ENCODE measurements at places on chromosomes 2 and 18.

- no peak for DNase-seq
Observed at GRCh38 chr2:102025016-102025501, 33.3 kb downstream of the IL1R2 start.

GRCh38 chr2:208491641-208492040 is 85.0 kb downstream of the PTH2R start:
- DNase-seq: no peak

GRCh38 chr18:36504928-36505327 is 207.4 kb downstream of the FHOD3 start:
- no peak for DNase-seq

DNA sequence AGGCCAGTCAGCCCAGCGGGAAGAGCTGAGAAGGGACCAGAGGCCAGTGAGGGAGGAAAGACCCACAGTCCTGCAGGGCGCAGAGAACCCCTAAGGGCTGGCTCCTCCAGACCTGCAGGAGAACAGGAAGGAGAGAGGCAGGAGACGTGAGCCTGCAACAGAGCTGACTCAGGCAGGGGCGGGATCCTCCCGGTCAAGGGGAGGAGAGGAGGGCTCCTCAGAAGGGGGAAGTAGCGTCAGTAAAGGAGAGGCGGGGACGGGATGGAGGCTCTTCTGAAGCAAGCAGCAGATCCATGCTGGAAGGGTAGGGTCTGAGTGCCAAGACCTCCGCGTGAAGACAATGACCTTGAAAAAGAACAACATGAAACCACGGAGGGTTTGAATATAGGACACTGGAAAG is 50.8 kb downstream of the TRABD2A start:
- no peak for DNase-seq

DNA sequence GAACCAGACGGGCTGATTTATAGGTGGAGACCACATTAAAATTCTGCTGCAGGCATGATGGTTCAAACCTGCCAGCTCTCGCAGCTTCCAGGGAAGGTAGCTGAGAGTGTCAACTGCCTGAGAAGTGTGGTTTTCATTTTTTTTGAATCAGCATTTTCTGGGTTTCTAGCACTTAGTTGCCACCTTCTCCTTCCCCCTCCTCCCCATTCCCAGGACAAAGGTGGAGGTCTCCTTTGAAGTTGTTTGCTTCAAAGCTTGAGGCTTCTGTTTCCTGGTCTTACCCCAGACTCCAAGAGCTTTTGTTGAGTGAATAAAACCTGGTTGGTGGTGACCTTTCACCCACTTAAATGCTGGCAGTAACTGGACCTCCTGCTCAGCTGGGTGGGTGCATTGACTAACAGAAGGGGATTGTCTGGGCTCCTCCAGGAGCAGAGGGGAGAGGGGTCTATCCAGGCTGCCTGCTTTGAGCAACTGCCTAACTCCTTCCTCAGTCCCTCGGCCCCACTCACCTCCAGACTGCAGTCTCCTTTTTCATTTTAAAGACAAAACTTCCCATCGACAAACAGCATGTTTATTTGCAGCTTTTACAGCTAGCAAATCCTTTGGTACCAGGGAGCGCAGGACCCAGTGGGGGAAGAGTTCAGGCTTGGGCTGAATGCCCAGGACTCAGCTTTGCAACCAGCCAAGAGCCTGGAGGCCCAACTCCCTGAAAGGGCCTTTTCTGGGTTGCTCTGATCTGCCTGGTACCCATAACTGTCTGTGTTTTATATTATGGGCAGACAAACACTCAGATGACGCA is 3.5 kb downstream of the RHOB start:
- no peak for DNase-seq

- no peak for DNase-seq
Observed at GRCh38 chr2:43798300-43798699, 24.5 kb downstream of the DYNC2LI1 start.

DNA sequence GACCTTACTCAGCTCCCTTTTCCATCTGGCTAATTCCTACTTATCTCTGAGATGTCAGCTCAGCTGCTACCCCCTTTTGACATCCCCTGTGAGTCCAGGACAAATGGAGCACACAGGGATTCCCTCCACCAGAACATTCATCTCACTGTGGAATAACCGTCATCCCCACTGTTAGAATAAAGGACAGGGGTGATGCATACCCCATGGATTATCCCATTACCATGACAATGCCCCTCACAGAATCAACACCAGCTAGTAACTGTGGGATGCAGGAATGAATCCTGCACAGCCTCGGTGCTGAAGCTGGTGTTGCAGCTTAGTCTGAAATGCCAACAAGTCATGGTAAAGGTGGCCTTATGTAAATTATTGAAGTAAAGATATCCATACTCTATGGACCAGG is 624.8 kb upstream of the RAB6C start:
- no peak for DNase-seq

- DNase-seq: no peak
Observed at GRCh38 chr2:239389414-239390329, 11.1 kb downstream of the HDAC4 start.

DNA sequence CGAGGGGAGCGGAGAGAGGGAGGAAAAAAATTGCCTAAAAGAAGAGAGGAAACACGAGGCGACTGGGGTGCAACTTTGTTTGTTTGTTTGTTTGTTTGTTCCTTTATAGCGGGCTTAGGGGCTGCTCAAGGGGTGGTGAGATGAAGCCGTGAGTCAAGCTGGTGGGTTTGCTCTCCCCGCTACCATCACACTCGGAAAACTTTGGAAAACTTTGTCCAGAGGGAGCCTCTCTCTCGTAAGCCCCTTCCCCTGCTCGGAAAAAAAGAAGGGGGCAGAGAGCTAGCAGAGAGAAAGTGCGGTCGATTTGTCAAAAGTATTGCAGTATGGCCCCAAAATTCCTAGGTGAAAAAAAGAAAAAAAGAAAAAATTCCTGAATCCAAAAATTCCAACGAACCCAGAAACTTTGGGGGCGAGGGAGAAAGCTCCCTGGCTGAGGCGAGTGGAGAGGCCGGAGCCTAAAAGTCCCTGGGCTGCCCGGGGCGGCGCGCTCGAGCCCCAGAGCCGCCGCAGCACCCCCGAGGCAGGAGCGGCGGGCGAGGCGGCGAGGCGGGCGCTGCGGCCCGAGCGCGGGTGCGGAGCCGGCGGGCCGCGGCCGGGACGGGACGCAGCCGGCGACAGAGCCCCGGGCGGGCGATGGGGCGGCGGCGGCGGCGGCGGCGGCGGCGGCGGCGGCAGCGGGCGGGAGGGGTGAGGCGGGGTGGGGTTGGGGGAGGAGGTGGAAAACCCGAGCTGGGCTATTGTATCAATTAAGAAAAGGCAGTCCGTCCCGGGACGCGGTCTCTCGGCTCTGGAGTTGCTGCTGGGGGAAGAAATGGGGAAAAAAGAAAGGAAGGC is 558 bp upstream of the CYP26B1 start:
- no peak for DNase-seq

- no peak for DNase-seq
Observed at GRCh38 chr2:19542796-19543662, 184.6 kb upstream of the OSR1 start.

DNA sequence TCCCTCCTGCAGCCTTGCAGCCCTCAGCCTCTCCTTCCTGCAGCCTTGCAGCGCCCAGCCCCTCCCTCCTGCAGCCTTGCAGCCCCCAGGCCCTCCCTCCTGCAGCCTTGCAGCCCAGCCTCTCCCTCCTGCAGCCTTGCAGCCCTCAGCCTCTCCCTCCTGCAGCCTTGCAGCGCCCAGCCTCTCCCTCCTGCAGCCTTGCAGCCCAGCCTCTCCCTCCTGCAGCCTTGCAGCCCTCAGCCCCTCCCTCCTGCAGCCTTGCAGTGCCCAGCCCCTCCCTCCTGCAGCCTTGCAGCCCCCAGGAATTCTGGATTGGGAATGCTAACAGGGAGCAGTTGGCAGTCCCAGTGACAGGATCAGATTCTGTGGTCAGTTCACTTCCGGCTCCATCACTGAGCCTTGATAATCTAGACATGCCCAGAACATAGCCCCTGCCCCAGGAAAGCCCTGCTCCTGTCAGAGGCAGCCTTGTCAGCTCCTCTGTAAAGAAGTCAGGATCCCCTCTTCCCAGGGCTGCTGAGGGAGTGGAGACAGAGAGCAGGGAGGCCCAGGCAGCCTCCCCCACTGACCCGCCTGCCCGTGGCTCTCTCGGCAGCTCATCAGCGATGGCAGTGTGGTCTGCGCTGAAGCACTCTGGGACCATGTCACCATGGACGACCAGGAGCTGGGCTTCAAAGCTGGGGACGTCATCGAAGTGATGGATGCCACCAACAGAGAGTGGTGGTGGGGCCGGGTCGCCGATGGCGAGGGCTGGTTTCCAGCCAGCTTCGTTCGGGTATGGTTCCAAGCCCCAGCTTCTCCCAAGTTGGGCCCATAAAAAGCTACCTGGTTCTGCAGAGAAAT is 54.8 kb downstream of the FAM168B start:
- DNase-seq: no peak

DNA sequence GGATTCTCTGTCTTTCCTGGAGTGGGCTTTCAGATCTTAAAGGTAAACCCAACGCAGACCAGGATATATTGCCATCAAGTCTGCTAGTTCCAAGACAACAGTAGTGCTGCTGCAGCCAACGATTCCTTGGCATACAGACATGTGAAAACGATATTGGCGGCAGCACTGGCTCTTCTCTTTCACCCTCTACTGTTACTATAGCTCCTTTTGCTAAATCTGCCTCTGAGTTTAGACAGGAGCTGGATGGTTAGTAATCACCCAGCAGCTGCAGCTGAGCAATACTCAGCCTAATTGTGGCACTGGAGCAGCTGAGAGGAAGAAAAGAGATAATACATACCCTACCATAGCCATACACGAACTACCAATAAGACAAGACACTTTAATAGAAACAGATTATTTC is 4.0 kb downstream of the YES1 start:
- no peak for DNase-seq

GRCh38 chr2:215052404-215052803 is 86.0 kb downstream of the ABCA12 start:
- no peak for DNase-seq

DNA sequence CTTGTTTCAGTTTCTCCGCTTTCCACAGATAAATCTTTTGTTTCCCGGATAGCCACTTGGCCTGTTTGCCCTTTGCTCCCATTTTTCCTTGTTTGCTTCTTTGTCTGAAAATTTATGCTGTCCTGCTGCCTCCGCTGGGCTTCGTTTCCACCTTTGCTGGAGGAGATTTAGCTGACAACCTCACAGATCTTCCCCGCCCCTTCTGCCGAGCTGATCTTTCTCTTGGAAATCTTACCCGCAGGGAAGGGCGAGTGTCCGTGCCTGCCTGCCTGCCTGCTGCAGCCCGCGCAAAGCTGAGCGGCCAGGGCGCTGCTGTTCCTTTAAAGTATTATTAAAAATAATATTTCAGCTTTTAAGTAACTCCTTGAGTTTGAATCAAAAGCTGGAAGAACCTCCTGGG is 1.4 kb upstream of the XRCC5 start:
- no peak for DNase-seq

DNA sequence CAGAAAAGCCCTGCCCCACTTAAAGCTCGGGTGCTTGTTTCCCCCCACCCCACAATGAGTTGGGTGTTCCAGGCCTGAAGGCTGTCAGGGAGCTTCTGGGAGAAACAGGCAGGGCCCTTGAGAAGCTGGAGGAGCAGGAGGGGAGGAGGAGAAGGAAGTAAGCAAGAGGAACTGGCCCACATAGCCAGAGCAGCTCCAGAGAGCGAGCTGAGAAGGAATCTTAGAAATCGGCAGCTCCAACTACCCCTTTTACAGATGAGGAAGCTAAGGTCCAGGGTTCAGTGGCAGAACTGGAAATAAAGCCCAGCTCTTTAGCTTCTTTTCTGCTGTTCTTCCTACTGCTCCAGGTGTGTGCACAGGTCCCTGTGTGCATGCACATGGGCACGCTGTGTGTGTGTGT is 12.7 kb upstream of the KCNK3 start:
- DNase-seq: no peak

DNA sequence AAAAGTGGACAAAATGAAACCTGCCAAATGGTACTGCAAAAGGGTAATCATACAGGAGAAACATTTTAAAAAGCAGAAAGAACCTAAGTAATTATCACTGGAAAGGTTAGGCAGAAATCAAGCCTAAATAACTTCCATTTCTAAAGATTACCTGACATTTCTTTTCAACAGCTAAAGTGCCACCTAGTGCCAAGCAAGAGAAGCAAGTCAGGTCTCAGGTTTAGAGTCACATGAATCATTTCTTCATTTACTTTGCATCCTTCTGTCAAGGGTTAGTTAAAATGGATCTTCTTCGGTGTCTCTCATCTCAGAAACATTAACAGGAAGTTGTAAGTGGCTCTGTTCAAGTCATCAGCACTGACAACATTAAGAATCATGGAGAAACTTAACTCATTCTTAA is 90.3 kb downstream of the AKAIN1 start:
- no peak for DNase-seq

DNA sequence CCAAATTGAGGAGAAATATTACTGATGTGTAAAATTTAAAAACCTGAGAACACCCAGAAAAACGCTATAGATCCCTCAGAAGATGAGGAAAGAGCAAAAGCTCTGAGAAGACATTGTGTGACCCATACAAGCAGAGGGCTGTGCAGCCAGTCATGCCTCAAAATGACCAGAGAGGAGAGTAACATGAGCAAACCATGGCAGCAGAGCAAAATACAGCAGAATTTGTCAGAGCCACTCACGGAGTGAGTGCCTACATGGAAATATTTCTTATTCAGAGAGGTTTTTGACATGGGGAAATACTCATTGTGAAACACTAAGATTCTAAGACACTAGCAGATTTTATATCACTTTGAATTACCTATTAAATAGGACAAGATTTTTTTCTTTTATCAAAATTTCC is 96.8 kb upstream of the DNAJC10 start:
- DNase-seq: no peak

GRCh38 chr2:231661422-231662027 is 46.8 kb upstream of the PTMA start:
- DNase-seq: no peak

- no peak for DNase-seq
Observed at GRCh38 chr2:229237270-229237669, 33.8 kb downstream of the PID1 start.

DNA sequence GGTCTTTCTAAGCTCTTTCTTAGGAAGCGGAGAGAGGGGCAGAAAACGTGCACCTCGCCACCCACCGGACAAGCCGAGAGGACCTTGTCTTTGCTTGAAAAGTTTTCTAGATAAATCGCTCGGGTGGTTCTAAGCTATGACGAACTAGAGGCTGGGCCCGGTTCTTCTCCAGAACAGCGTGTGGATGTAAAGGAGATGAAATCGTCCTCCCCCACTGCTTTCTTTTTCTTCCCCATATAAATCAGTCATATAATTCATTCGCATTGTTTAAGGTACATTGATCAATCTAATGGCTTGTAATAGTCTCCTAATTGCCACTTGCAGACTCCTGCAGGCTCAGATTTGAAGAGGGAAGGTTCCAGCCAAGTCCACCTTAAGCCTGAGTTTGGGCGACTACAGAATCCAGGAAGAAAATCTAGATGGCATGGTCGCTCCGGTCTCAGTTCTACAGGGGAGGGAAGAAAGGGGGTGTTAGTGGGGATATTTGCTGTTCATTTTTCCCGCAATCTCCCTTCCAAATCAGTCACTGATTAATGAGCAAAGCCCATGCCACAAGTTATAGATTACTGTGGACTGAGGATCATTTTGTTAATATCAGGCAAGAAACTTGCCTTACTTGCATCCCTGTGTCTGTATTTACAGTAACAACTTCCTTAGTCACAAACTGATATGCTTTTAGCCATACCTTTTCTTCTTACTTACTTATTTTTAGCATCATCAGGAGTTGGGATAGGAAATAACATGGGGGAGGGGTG is 5.6 kb upstream of the SP9 start:
- DNase-seq: no peak

GRCh38 chr2:190327867-190328572 is 8.4 kb upstream of the HIBCH start:
- no peak for DNase-seq

Data from stimulated activated naive B cell treated with anti-CD40 and anti-IgM and Interleukin-4, amounts not matched to agents 10 μg/mL and 1 μg/mL and 100 μg/mL, for 72 hours (primary cell).